Amniotic epithelial cell (primary cell): ENCODE measurements at places on chromosomes 4 and X.

DNA sequence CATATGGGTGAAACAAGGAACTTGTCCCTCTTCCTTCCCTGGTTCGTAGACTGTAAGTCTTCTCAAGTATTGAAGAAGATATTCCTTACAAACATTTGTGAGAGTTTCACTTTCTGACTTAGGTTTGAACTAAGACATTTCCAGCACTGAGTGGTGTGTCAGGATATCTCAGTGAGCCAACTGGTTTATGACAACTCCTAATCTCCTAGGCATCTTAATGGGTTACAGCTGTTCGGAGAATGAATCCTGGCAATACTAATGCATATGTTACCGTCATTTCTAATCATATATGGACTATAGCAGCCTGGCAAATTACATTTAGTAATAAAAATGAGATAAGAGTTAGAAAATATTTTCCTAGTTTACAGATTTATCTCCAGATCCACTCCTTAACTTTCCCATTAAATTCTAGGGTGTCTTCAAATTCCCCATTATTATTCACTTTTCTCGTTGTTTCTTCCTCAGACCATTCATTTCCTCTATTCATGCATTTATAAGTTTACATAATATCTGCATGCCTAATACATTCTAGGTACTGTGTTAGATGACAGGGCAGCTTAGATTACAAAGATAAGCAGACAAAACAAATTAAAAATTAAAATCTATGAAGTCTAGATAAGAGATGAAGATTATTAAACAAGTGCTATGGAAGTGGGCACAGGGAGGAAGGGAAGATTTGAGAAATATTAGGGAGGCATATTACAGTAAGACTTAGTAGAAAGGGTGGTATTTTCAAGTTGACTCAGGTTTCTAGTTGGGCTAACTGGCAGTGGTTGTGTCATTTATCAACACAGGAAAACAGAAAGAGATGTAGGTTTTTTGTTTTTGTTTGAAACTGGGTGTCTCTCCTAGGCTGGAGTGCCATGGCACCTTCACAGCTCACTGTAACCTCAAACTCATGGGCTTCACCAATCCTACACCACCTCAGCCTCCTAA lies 173.9 kb downstream of the WDFY3 start:
- peak; percentile 58 for DNase-seq

- DNase-seq = peak; percentile 87
These were observed at the start of gene FSTL5 for GRCh38 chr4:162163892-162164759. TSS of gene FSTL5 (minus strand) at chr4:162164000. CDS start at chr4:162111396, 52,604 bp downstream.

DNA sequence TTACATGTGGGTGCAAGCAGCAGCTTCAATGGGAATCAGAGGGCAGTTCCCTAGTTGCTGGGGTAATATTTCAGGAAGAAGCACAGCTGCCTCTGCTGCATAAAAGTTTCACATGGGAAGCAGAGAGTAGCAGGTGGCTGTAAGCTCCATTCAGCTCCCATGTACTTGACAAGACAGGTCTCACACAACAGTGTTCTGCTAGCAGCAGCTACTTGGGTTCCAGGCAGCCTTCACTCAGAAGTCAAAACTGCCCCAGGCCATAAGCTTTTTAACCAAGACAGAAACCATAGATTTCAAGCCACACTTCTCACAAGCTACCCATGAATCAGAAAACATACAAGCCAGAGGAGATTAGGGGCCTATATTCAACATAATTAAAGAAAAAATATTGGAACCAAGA lies 41.4 kb upstream of the SPIN2A start:
- no peak for DNase-seq

DNA sequence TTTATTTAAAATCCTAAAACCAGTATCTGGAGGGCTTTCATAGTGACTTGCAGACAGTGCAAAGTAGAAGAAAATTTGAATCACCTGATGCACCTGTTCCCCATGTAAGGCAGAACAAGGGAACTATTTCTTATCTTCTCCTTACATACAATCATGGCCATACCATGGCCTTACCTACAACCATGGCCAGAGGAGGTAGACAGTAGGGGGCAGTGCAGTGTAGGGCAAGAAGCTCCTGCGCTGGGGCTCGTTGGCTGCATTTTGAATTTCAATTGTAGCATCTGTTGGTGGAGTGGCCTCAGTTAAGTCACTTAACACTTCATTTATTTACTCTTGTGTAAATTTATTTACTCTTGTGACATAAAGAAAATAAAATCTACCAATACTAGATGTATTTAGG lies 33.0 kb downstream of the GALNTL6 start:
- DNase-seq = peak; percentile 69

- DNase-seq = no peak
These were observed 56.4 kb downstream of the C4orf51 start for GRCh38 chr4:145736241-145736831.

GRCh38 chr4:18931643-18932377 lies 910.3 kb upstream of the LCORL start:
- DNase-seq = no peak

- DNase-seq = no peak
These were observed 130.5 kb downstream of the CPEB2 start for GRCh38 chr4:15132739-15133138.

- DNase-seq = no peak
These were observed 7.4 kb downstream of the FGF2 start for GRCh38 chr4:122833999-122834398.

DNA sequence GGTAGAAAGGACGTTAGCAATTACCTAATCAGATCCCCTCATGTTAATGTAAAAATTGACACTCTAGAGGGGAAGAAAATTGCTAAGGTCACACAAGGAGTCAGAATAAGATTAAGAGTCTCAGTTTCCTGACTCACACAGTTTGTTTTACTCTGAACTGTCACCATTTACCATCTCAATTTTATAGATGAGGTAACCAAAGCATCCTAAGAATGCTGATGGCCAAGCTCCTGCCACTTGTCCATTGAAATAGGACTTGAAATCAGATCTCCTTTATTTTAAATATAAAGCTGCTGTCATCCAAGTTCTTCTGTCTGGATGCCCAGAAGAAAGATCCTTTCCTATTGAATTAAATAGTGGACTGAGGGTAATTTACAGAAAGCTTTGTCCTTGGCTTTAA lies 114.8 kb upstream of the VAMP7 start:
- DNase-seq = no peak

- no peak for DNase-seq
These were observed 61.8 kb downstream of the ELF2 start for GRCh38 chr4:139115226-139115625.

GRCh38 chr4:36207831-36208520 lies 36.3 kb downstream of the ARAP2 start:
- no peak for DNase-seq

GRCh38 chr4:58809948-58810347 lies 1699.8 kb upstream of the IGFBP7 start:
- peak; percentile 22 for DNase-seq

GRCh38 chr4:1594871-1595788 lies 89.0 kb downstream of the FAM53A start:
- DNase-seq = no peak

- no peak for DNase-seq
These were observed 226.1 kb downstream of the COX18 start for GRCh38 chr4:72843466-72843865.

GRCh38 chr4:170083541-170083940 lies 6.2 kb downstream of the AADAT start:
- DNase-seq = no peak

DNA sequence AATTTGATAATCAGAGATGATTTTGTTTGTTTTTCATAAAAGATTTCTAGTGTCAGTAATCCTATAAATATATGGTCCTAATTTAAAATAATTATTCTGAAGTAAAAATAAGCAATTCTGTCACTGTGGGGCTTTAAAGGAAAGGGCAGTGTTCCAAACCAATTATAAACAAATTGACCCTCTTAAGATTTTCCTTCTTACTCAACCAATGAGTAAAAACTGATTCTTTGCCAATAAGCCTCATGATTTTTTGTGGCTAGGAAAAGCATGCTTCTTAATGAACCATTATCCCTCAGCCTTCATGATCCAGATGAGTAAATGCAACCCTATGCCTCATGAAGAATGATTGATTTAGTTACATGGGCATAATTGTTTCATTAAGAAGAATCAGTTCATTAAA lies 1010.4 kb downstream of the ADGRL3 start:
- no peak for DNase-seq

GRCh38 chrX:109601486-109601885 lies 23.5 kb downstream of the KCNE5 start:
- no peak for DNase-seq

DNA sequence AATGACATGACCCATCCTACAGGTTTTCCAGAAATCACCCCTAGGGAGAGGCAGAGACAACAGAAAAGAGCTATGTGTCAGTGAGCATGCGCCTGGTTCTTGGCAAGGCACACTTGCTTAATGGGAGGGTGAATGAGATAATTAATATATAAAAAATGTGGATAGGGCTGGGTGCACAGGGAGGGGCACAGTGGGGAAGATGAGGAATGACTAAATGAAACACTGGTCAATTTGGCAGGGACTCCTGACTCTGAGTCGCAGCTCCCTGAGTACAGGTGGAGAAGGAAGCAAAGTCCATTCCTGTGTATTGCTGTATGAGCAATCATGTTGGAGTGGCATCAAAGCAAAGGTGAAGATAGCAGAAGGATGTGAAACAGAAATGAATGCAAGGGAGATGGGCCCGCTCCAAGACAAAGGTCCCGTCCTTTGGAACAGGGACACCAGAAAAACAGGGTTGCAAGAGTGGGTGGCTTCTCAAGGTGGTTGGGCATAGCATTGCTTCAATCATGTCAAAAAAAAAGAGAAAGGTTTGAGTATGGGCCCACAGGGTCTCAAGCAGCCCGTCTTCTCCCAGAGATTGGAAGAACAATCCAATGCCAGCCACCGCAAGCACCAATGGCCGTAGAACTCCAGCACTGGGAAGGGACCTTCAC lies 278.4 kb upstream of the AGTR2 start:
- no peak for DNase-seq

DNA sequence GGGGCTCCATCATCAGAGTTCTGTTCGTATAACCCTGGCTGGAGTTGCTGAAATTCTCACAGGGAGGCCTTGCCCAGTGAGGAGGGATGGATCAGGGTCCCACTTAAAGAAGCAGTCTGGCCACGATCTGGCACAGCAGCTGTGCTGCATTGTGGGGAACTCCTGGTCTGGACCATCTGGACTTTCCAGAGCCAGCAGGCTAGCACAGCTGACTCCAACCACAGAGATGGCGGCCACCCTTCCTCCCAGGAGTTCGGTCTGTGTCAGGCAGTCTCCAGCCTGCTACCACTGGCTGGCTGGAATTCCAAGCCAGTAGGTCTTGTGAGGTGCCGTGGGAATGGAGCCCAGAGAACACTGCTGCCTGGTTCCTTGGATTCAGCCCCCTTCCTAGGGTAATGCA lies 62.0 kb downstream of the SLAIN2 start:
- DNase-seq = no peak

DNA sequence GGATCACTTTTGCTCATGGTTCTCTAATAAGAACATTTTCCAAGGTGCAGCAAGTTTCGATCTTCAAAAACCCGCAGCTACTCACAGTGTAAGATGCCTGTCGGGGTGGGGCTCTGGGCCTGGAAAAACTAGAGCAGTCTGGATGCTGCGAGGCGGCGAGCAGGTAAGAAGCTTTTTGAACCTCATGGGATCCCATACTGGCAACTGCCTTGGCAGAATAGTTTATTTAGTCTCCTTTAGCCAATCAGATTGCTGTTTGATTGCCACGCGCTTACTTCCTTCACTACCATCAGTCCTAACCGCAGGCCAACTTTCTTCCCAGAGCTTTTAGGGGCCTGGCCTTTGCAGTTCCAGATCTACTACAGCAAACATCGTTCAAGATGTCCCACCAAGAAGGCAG lies 61.3 kb upstream of the MAGEB10 start:
- no peak for DNase-seq
